Stimulated activated CD4-positive, alpha-beta T cell treated with anti-CD3 and anti-CD28 coated beads, Interleukin-15, amount 100 ng/mL, for 1 hour (primary cell): ENCODE measurements at places on chromosomes 6 and 20.

- DNase-seq, result no peak
These were observed 17.2 kb downstream of the CHMP4B start for GRCh38 chr20:33828326-33828844.

DNA sequence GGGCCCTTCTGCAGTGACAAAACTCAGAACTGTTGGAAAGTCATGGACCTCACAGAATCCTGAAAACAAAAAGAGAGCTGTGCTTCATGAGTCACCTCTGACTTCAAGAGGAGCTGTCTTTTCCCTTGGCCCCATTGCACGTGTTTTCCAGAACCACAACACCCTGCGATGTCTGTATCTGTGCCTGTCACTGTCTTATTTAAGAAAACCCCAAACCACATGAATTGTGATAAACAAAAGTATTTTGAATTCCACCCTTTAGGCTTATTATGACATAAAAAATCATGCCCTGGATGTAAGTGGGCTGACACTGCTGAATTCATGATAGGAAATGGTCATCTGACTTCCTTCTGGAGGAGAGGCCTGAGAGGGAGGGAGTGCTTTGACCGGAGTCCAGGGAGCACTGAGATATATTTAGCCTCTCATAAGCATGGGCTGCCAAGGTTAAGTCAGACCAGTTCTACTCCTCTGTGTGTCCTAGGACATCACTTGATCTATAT lies 96.4 kb upstream of the DUSP22 start:
- no peak for DNase-seq

DNA sequence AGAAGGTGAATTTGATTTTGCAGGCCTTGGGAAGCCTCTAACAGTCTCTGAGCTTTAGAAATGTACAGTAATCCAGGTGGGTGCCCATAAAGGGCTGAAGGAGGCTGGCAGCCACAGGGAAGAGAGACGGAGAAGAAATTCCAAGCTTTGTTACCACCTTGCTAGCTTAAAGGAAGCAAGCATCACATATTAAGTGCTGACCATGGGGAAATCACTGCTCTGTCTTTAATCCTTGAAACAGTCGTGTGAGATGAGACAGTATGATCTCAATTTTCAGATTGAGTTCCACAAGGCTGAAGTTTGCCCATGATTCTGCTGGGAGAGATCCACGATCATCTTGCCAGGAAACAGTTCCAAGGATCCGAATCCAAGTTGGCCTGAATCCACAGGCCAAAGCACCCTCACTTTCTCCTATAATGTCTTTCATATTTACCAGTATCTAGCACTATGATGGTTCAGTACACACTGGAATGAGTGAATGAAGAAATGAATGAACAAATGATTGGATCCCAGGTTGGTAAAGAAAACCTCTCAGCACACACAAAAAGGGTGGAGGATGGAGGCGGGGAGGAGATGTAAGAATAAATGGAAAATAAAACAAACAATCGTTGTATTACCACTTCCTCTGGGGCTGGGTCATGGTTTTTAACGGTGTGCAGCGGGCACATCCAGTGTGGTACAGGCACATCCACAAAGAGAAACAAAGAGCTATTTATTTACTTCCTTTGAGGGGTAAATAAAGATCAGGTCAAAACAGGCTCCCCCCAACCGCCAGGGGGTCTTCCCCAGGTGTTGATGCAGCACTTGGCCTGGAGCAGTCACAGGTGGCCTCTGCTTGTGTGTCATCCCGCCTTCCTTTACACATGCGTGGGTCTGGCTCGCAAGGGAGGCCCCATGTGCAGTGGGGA lies 28.2 kb upstream of the TAF8 start:
- DNase-seq, result peak; percentile 48

DNA sequence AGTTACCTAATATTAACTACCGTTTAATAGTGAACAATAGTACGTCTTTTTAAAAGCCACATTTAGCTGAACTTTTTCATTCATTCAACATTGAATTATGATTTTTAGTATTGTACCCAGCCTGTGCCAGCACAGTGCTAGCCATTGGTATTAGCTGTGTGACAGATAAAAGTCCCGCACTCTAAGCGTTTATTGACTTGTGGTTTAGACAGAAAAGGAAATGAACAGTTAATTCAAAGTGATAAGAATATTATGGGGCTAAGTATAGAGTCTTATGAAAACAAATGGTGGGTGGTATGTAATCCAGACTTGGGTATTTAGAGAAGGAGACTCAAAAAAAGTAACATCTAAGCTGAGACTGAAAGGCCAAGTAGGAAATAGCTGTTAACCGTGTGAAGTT lies 202.3 kb downstream of the RPS12 start:
- DNase-seq, result no peak

DNA sequence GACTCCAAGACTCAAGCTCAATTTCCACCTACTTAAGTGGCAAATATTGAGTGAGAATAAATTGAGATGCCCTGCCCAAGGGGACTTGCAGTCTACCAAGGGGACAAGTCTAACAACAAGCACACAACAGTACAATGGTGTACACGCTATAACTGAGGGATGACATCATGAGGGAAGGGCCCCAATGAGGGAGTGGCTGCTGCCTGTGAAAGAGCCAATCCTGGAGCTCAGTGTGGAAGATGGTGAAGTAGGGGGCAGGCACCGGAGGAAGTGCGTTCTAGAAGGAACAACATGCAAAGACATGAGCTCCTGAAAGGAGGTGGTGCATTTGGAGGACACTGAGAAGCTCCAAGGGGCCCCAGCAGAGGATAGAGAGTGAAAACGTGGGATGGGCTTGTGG lies 46.9 kb upstream of the ARMH2 start:
- no peak for DNase-seq

GRCh38 chr20:35468671-35469334 lies 13.4 kb downstream of the CEP250 start:
- no peak for DNase-seq

DNA sequence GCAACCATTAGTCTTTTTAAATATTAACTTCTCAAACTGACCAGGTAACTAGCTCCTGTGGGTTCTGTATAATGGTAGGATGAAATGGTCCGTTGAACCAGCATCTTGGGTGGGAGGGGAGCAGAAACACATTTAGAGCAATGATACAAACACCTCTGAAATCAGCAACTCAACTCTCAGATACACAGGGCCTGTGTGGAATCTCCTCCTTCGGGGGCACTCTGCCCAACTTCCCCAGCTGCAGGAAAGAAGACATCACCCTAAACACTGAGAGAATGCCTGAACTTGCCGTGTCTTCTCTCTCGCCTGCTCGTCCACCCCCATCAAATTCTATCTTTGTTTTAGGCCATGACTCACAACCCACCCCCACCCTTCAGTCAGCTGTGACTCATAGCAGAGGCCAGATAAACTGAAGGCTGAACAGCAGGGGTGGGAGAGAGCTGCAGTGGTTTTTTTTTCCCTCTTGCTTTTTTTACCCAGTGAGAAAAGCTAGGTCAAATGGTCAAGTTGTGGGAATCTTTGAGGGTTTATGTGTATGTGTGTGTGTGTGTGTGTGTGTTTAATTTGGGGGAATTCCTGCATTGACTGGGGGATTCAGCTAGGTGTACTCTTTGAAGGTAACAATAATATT lies 593.4 kb upstream of the JAG1 start:
- DNase-seq, result no peak

- no peak for DNase-seq
These were observed 13.9 kb downstream of the SIRPA start for GRCh38 chr20:1909097-1909496.

GRCh38 chr20:38935285-38935684 lies 9.1 kb downstream of the FAM83D start:
- no peak for DNase-seq

DNA sequence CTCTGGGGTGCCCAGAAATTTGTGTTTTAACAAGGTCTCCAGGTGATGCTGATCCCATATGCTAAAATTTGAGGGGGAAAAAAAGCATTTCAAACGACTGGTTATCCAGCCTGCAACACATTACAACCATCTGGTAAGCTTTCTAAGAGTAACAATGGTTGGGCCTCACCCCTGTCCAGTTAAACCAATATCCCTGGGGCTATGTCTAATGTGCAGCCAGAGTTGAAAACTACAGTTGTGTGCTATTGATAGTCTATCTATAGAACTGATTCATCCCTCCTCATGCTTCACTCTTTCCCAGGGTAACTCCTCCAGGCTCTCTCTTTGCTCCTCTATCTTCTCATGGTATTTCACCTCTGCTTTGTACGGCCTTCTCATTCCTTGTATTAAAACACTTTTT lies 458.3 kb downstream of the MMUT start:
- DNase-seq, result no peak
